ENCODE measurements at places on chromosomes 4 and X.

- DNase-seq = no peak
Measured at GRCh38 chr4:174265916-174266315, 17.6 kb downstream of the FBXO8 start.

GRCh38 chrX:12349201-12349600, 210.9 kb downstream of the FRMPD4 start:
- DNase-seq = no peak

DNA sequence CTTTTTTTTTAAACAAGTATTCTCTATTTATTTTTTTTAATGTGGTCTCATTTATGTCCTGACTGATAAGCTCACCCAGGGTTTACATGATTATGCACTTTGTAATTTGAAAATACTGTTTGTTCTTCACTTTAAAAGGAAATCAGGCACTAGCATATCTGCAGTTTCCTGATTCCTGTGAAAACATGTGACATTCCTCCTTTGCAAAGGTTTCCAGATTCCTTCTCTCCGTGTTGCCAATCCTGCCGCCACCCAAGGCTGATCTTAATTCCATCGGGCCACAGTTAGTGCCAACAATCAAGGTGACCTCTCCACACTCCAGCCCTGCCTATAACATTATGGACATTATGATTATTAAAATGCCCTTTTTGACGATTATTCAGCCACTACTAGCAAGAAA, 225.4 kb downstream of the PCDH7 start:
- DNase-seq = no peak

- no peak for DNase-seq
Measured at GRCh38 chr4:159041054-159042034, 61.5 kb upstream of the RAPGEF2 start.

DNA sequence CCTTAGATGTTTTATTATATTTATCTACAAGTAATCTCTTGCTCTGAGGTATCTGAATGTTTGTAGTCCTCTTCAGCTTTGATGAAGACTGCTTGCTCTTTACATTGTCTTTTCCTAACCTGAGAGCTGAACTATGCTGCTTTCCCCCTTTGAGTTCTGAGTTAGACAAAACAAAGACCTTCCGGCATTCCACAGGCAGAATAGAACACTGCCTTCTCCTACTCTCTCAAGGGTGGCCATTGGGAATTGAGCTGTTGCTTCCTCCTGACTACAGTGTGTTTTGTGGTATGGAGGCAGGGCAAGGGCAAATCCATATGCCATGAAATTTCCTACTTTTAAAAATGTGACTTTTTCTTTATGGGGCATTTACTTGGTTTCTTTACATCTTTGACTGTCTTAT, 841.0 kb downstream of the FAM133A start:
- DNase-seq = no peak

- no peak for DNase-seq
Measured at GRCh38 chr4:10808591-10808990, 124.0 kb upstream of the CLNK start.

DNA sequence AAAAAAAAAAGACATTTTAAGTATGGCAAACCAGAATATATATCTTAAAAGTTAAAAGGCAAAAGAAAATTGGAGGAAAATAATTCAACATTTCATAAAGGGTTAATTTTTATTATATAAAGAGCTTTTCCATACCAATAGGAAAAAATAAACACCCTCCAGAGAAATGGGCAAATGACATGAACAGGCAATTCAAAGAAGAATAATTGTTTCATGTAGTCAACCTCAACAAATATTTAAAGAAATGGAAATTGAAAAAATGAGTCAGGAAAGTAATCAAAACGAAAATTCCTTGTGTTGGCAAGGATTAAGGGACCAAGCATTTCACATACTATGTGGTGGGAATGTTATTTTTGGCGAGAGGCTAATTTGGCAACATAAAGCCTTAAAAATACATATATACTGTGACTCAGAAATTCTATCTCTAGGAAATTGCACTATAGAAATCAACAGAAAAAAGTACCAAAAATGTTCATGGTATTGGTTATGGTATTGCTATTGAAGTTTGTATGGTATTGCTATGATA, 87.6 kb downstream of the HAUS3 start:
- DNase-seq = no peak

- no peak for DNase-seq
Measured at GRCh38 chr4:138945401-138945800, 70.2 kb upstream of the NOCT start.

GRCh38 chrX:5113128-5113527, 1115.5 kb downstream of the NLGN4X start:
- DNase-seq = no peak

DNA sequence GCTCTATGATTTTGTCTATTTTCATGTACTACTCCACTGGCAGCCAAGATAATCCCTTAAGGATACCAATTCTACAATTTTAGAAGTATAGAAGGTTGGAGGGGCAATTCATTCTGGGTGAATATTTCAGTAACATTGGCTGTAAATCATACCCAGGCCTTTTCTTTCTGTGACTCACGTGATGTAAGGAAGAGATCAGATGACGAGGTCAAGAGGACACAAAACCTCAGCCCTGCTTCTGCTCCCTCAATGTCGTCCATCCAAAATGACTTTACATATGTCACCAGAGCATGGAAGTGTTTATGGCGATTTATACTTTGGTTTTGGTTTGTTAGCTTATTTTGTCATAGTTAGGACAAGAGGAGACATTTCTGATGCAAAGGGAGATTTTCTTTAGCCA, 70.7 kb upstream of the SLC4A4 start:
- DNase-seq = no peak

DNA sequence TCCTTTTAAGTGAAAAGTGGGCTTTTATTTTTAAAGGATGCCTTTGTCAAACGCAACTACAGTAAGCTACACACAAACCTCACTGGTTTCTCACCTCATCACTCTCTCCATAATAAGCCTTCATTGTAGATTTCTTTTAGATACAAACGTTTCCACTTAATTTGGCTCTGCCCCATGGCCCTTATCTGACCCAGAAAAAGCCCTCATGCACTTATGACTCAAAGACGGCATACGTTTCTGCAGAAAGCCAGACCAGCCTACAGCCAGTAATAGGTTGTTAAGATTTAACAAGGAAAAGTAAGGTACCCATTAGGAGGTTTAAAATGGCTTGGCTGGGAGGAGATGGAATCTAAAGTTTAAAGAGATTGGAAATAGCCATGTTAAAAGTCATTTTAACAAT, 914.6 kb upstream of the INTU start:
- DNase-seq = no peak

DNA sequence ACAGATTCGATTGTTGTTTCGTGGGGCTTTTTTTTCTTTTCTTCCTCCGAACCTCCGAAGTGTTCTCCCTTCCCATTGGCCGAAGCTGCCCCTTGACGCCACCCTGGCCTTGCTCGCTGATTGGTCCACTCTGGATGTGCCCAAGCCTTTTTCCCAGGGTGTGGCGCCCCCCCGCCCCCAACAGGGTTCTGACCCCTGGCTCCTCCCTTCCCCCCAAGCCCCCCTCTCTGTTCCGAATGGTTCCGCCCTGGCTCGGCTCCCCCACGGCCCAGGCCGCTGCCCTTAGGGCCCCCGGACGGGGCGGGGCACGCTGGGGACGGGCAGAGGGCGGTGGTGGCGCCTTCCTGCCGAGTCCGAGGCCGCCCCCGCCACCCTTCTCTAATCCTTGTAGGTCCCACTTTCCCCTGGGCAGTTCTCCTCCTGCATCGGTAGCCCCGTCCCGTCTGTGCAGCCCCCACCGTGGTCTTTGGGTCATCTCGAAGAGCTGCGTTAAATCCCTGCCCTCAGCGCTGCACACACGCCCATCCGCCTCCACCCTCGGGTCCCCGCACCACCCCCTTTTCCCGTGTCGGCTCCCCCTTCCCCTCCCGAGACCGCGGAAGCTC, 25.5 kb downstream of the UTP14A start:
- peak; percentile 83 for DNase-seq

DNA sequence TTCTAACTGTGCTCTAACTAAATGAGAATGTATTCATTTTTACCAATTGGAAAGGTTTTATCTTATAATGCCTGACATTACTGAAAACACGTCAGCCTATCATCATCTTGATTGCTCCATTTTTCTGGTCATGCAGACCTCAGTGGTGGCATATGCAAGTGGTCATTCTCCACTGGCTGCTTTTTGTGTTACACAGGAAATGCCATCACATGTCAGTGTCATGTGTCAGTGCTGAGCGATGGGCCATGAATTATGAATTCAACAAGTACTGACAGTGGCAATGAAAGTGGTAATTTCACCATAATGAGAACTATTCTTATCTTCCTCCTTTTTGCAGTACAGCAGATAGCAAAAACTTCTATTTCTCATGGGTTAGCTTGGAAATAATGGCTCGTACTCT, 190.5 kb downstream of the PACRGL start:
- no peak for DNase-seq

GRCh38 chrX:69948276-69948797, 101.4 kb downstream of the AWAT2 start:
- DNase-seq = no peak

GRCh38 chrX:150527108-150527507, 41.3 kb upstream of the MTM1 start:
- DNase-seq = no peak

- no peak for DNase-seq
Measured at GRCh38 chr4:156784970-156785369, 186.6 kb downstream of the PDGFC start.

DNA sequence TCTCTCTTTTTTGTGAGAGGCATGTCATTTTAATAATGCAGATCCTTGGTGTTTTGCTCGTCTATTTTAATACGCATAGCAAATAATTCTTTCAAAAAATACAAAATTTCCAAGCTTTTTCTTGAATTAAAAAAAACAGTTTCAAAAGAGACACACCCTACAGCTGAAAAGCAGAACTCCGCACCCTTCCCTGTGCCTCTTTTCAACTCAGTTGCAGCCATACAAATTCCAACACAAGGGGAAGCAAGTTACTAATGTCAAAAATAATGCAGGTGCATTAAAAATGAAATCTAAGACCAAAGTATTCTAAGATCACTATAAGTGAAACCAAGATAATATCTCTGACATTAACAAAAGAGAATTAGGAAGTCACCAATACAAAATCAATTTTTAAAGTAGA, 66.6 kb downstream of the NR3C2 start:
- DNase-seq = no peak

- no peak for DNase-seq
Measured at GRCh38 chr4:133157460-133158160, 8.5 kb downstream of the PCDH10 start.

DNA sequence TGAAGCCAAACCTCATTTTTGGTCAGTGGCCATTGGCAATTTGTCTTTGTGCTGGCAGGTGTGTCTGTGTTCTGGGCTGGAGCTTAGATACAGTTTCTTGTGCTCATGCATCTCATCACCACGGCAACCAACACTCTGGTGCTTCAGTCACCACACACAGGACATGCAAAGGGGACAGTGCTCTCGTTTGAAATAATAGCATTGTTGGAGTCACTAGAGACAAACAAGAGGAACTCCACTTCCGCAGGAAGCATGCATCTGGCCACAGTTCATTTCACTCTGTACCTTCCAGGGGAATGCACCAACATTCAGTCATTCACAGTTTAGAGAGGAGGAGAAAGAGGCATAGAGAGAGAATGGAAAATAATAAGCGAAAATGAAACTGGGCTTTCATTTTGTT, 267.4 kb downstream of the ANK2 start:
- DNase-seq = peak; percentile 25

DNA sequence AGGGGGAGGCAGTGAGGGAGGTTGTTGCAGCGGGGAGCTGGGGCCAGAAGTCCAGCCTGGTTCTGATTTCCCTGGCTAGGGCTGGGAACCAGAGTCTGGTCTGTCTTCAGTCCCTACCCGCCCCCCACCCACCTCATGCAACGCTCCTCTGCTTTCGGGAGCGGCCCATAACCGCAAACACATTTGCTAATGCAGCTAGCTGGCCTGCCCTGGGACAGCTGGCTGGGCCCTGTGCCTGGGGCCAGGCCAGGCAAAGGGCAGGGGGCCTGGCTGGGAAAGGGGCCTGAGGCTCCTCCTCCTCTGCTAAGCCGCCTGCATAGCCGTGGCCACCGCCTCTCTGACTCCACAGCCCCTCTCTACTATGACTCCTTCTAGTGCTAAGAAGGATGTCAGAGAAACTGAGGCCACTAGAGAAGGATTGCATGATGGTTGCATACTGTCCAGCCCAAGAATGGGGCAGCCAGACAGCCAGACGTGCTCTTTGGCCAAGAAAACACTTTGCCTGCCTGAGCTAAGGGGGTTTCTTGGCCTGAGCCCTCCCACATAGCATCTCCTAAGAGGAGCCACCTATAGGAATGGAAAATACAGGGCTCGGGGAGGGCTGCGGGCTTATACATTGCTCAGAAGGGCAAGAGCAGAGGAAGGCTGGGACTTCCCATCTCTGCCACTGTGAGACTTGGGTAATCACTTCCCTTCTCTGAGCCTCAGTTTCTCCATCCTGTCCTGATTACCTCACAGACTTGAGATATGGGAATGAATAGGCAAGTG, 76.9 kb downstream of the PJA1 start:
- no peak for DNase-seq

DNA sequence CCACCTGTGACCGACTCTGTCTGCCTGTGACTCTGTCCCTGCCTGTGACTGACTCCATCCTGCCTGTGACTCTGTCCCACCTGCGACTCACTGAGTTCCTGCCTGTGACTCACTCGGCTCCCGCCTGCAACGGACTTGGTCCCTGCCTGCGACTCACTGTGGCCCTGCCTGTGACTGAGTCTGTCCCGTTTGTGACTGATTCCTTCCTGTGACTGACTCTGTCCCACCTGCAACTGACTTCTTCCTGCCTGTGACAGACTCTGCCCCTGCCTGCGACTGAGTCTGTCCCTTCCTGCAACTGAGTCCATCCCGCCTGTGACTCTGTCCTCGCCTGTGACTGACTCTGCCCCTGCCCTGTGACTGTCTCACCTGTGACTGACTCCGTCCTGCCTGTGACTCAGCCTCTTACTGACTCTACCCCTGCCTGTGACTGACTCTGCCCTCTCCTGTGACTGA, 9.6 kb upstream of the UVSSA start:
- no peak for DNase-seq

- no peak for DNase-seq
Measured at GRCh38 chrX:53992589-53992988, 51.7 kb downstream of the PHF8 start.

DNA sequence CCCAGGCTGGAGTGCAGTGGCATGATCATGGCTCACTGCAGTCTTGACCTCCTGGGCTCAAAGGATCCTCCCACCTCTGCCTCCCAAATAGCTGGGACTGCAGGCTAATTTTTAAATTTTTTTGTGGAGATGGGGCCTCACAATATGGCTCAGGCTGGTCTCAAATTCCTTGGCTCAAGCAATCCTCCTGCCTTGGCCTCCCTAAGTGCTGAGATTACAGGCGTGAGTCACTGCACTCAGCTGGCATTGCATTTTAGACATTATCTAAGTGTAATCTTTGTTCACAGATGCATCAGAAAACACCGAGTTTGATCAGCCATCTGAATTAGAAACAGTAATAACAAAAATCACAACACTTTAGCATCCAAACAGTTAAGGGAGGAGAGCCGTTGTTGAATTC, 53.4 kb upstream of the CBR4 start:
- no peak for DNase-seq

- no peak for DNase-seq
Measured at GRCh38 chr4:6196324-6196723, 4.0 kb downstream of the JAKMIP1 start.

- DNase-seq = no peak
Measured at GRCh38 chrX:9604111-9604907, 139.5 kb downstream of the TBL1X start.

Measured in endothelial cell (in vitro differentiated cells).